ENCODE measurements at places on chromosomes 4 and X.

GRCh38 chr4:21009956-21010355 is 309.7 kb downstream of the PACRGL start:
- DNase-seq, result no peak

- DNase-seq, result no peak
Observed at GRCh38 chr4:138650929-138651448, 364.6 kb upstream of the NOCT start.

DNA sequence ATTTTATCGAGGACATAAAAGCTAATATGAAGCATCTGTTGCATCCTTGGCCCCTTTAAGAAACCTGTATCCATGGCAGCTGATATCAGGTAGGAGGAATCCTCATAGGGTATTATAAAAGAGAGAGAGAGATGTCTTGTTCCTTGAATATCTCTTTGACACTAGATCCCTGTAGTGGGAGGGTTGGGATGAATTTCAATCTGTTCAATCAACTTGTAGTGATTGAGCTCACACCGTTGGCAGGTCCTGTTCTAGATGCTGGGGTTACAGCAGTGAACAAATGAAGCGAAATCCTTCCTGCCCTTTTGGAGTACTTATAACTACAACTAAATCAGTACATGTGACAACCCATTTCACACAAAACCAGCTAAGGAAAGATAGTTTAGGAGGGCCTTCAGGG is 35.3 kb upstream of the GATB start:
- no peak for DNase-seq

- DNase-seq, result no peak
Observed at GRCh38 chr4:41883988-41884734, 51.1 kb upstream of the TMEM33 start.

All from ecto neural progenitor cell (in vitro differentiated cells).